Testis (tissue), 5 donors: ENCODE measurements at places on chromosomes 7 and 10. TPM values are rescaled to one million over a fixed set of nuclear protein-coding genes. Genes with fewer than 3 reads are reported as not detected.

The FLNC gene
- total RNA-seq, result 14.4 TPM

The AOAH gene
- 4.6 TPM for total RNA-seq

The ATG9B gene
- 29.7 TPM for total RNA-seq

The FAM180A gene
- total RNA-seq, result 2.1 TPM

The NKX1-2 gene
- 0.08 TPM for total RNA-seq

The CCDC146 gene
- 35.7 TPM for total RNA-seq

The INMT gene
- 41.2 TPM for total RNA-seq

The ZNF277 gene
- 13.9 TPM for total RNA-seq

The ARMC3 gene
- total RNA-seq, result 20.3 TPM

The PRR15 gene
- 0.71 TPM for total RNA-seq

The NKX2-3 gene
- total RNA-seq, result 0.24 TPM

The ACTL6B gene
- total RNA-seq, result 0.79 TPM

The JCAD gene
- total RNA-seq, result 109 TPM

The TRPV5 gene
- total RNA-seq, result 2.1 TPM

The PLXDC2 gene
- 53.6 TPM for total RNA-seq

The PRKG1 gene
- 12.5 TPM for total RNA-seq

The SLIT1 gene
- 1.9 TPM for total RNA-seq

The CACNB2 gene
- 4.8 TPM for total RNA-seq

The METTL27 gene
- total RNA-seq, result 3.7 TPM
